ENCODE measurements at places on chromosomes 4 and X. TPM values are rescaled to one million over a fixed set of nuclear protein-coding genes. Genes with fewer than 3 reads are reported as not detected.

Gene SH3D19
- 1.7 TPM for total RNA-seq

Gene LANCL3
- total RNA-seq = 0.53 TPM

Gene ZGRF1
- total RNA-seq = 52.8 TPM

Gene FGG
- not detected for total RNA-seq

Gene STBD1
- total RNA-seq = 0.19 TPM

Gene GPC3
- 0.66 TPM for total RNA-seq

Gene ELK1
- 136 TPM for total RNA-seq

Gene RTL5
- 0.12 TPM for total RNA-seq

Gene NEIL3
- 25.5 TPM for total RNA-seq

Gene RASL11B
- total RNA-seq = 0.84 TPM

Gene GSTCD
- total RNA-seq = 15.7 TPM

Gene FGF13
- not detected for total RNA-seq

Gene HMX1
- total RNA-seq = not detected

Gene TCP11X2
- total RNA-seq = not detected

Gene TENM3
- total RNA-seq = not detected

Gene HTR2C
- not detected for total RNA-seq

Gene BMP3
- total RNA-seq = not detected

Gene USP26
- not detected for total RNA-seq

Gene ATG4A
- total RNA-seq = 24.3 TPM

Gene ARAF
- 83.9 TPM for total RNA-seq

Gene ATP2B3
- not detected for total RNA-seq

Gene PDGFRA
- not detected for total RNA-seq

Gene DAPP1
- total RNA-seq = 43.3 TPM

Gene PAGE5
- not detected for total RNA-seq

Gene CT45A1
- total RNA-seq = not detected

Gene GABRG1
- not detected for total RNA-seq

Gene DCX
- not detected for total RNA-seq

Gene CA5B
- total RNA-seq = 15.4 TPM

Gene TEX13B
- not detected for total RNA-seq

Gene SPP1
- total RNA-seq = not detected

Gene DKK2
- total RNA-seq = not detected

Gene FAM47E
- total RNA-seq = not detected

Gene PLRG1
- 100.0 TPM for total RNA-seq

Gene PNMA6F
- total RNA-seq = not detected

Gene BTC
- total RNA-seq = not detected

Gene RTL3
- not detected for total RNA-seq

Gene SERTM2
- not detected for total RNA-seq

Gene ACE2
- total RNA-seq = 0.20 TPM

Gene FDCSP
- total RNA-seq = not detected

Gene PARM1
- not detected for total RNA-seq

Gene ESX1
- not detected for total RNA-seq

Gene FAM47B
- not detected for total RNA-seq

Gene FAM114A1
- total RNA-seq = 0.41 TPM
